CD4-positive, alpha-beta T cell treated with Interleukin-17A for 4 hours (primary cell): ENCODE measurements at places on chromosomes 5 and 9.

DNA sequence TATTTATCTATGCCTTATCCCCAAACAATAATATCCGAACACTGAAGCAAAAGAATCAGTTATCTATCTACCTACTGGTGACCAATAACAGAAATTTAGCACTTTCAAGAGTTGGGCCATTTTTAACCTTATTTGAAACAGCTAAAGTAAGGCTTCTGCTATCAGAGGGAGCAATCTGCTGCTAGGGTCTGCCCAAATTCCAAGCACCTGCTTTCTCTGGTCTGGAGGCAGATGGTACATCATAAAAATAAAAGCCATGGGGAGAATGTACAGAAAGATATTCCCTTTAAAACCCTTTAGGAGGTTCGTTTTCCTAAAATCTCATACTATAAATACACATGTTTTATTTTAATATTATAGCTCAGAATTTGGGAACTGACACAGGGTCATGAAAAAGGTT lies 37.7 kb upstream of the ARSB start:
- no peak for DNase-seq

DNA sequence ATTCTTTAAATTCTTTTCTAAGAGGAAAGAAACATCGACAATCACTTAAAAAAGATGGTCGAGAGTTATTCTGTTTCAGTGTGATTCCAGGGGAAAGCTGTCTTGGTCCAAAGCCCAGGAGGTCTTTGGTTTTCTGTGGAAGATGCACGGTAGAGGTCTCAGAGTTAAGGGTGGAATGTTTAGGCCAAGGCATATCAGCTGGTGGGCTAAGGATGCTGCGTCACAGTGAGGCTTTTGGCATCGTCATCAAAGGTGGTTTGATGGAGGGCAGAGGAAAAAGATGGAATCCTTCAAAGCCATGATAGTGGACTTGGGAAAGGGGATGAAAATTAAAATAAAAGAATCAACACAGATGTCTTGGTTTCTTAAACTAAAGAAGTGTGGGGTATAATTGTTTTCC lies 137.3 kb upstream of the ANKH start:
- DNase-seq: no peak

DNA sequence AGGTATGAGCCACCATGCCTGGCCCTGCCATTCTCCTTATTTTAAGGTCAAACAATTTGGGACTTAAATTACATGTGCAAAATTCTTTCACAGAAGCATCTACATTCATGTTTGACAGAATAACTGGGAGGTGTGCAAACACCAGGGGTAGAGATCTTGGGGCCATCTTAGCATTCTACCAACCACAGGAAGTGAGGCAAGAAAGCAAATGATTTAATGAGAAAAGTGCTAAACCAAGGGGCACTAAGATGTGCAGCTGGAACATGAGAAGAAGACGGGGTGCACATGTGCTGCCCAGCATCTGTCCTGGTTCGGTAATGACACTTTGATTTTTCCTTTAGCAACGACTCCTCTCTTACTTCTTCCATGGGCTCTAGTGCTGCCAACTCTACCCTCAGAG lies 1.2 kb upstream of the F12 start:
- DNase-seq: no peak

GRCh38 chr9:121194730-121195129 lies 6.9 kb downstream of the RAB14 start:
- DNase-seq: no peak

GRCh38 chr5:149931992-149932436 lies 12.6 kb downstream of the PDE6A start:
- DNase-seq: no peak

DNA sequence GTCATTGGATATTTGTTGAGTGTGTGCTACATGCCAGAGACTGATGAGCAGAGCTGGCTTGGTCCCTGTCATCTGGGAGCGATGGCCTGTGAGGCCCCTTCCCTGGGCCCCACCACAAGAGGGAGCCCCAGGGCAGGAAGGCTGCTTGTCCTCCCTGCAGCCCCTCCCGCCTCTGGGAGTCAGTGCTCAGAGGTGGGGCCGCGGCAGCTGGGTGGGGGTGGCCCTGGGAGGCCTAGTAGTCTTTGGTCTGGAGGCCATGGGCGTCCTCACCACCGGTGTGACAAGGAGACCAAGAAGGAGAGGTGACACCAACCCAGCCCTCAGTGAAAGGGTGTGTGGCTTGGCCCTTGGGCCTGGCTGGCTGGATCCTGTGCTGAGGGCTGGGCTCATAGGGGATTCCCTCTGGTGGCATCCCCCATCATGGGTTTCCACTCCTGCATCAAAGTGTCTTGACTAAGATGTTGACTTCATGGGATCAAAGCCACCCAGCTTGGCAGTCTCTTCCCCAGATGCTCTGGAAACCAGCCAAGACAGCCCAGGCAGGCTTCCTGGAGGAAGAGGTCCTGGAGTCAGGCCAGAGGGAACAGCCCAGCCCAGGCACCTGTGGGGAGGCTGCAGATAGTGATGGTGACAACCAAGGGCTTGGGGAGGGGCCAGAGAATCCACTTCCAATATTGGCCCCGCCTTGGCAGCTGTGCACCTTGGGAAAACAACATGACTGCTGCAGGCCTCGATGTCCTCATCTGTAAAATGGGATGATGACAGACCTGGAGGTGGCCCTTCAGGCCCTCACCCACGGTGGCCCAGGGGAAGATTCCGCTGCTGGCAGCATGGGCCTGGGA lies 166.7 kb downstream of the GAPVD1 start:
- DNase-seq: no peak

DNA sequence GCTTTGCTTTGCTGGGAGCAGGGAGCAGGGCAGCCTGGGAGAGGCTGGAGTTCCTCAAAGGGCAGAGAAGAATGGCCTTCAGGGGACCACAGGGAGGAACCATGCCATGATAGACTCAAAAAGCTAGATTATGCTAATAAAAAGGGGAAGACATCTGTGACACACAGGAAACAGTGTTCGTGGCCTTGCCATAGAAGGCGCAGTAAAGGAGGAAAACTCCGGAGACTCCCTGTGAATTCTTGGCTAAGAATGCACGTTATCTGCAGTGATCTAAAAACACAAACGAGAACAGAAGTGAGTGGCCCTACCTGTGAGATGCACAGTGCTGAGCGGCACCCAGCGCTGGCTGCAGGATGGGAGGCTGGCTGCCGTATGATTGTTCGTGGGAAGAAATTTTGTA lies 15.9 kb upstream of the LTC4S start:
- DNase-seq: no peak
